ENCODE measurements at places on chromosomes 7 and 10. TPM values are rescaled to one million over a fixed set of nuclear protein-coding genes. Genes with fewer than 3 reads are reported as not detected.

The COBL gene
- polyA plus RNA-seq, result 0.07 TPM

The ARHGEF5 gene
- polyA plus RNA-seq, result 1.00 TPM

GRCh38 chr7:19097165-19098055 lies 20.0 kb downstream of the TWIST1 start:
- no peak overlapping the region for H3K4me3 ChIP-seq
- no peaks in the 10 kb centered on the region for H3K36me3 ChIP-seq
- no peak for DNase-seq
- no peaks in the 10 kb centered on the region for H3K27me3 ChIP-seq

DNA sequence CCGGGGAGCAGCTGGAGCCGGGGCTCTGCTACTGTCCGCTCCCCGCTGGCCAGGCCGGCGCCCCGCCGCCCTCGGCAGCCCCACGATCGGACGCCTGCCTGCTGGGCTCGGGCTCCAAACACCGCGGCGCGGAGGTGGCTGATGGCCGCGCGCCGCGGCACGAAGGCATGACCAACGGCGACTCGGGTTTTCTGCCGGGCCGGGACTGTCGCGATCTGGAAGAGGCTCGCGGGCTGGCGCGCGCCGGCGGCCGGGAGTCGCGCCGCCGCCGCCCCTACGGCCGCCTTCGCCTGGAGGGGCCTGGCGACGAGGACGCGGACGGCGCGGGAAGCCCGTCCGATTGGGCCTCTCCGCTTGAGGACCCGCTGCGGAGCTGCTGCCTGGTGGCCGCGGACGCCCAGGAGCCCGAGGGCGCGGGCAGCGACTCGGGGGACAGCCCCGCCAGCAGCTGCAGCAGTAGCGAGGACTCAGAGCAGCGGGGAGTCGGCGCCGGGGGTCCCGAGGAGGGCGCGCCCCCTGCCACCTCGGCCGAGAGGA lies 570 bp downstream of the TBC1D12 start:
- peak; percentile 29 for DNase-seq
- H3K4me1 ChIP-seq, result peaks cover 6% of the 10 kb centered on the region
- H3K27me3 ChIP-seq, result no peaks in the 10 kb centered on the region
- H3K27ac ChIP-seq, result peak overlapping the region; percentile 80

GRCh38 chr10:84540022-84540616 lies 211.7 kb downstream of the CCSER2 start:
- DNase-seq, result peak; percentile 65
- H3K27me3 ChIP-seq, result peaks cover 10% of the 10 kb centered on the region
- H3K27ac ChIP-seq, result no peak overlapping the region

- no peaks in the 10 kb centered on the region for H3K36me3 ChIP-seq
- H3K27me3 ChIP-seq, result no peaks in the 10 kb centered on the region
- DNase-seq, result peak; percentile 46
- no peak overlapping the region for H3K27ac ChIP-seq
- H3K4me3 ChIP-seq, result no peak overlapping the region
Observed at GRCh38 chr7:38679419-38679818, 48.2 kb upstream of the AMPH start.

- H3K4me1 ChIP-seq, result peaks cover 4% of the 10 kb centered on the region
- no peak overlapping the region for H3K27ac ChIP-seq
- H3K27me3 ChIP-seq, result no peaks in the 10 kb centered on the region
Observed at GRCh38 chr7:29291723-29292618, 97.4 kb downstream of the CHN2 start.

DNA sequence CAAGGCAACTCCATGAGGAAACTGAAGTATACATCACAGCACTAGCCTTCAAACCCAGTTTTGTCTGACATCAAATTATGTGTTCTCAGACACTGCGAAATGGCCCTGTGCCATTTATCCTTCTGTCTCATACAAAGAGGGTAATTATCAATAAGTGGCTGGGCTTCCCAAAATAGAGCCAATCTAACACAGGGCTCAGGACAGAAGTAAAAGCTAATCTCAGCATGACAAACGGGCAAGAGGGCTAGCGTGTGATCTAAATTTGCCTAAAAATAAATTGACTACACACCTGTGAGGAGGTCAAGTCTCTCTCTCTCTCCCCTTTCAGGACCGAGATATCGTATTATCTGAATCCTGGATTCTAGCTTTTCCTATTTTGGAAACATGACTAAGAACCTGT lies 67.2 kb downstream of the DGKB start:
- DNase-seq, result peak; percentile 72
- no peak overlapping the region for H3K4me3 ChIP-seq
- peaks cover 36% of the 10 kb centered on the region for H3K4me1 ChIP-seq
- no peaks in the 10 kb centered on the region for H3K36me3 ChIP-seq
- H3K27ac ChIP-seq, result peak overlapping the region; percentile 85
- H3K27me3 ChIP-seq, result no peaks in the 10 kb centered on the region

- peaks cover 3% of the 10 kb centered on the region for H3K36me3 ChIP-seq
- H3K4me1 ChIP-seq, result peaks cover 6% of the 10 kb centered on the region
- H3K27me3 ChIP-seq, result no peaks in the 10 kb centered on the region
- DNase-seq, result no peak
Observed at GRCh38 chr10:24382596-24382978, 173.6 kb downstream of the KIAA1217 start.

DNA sequence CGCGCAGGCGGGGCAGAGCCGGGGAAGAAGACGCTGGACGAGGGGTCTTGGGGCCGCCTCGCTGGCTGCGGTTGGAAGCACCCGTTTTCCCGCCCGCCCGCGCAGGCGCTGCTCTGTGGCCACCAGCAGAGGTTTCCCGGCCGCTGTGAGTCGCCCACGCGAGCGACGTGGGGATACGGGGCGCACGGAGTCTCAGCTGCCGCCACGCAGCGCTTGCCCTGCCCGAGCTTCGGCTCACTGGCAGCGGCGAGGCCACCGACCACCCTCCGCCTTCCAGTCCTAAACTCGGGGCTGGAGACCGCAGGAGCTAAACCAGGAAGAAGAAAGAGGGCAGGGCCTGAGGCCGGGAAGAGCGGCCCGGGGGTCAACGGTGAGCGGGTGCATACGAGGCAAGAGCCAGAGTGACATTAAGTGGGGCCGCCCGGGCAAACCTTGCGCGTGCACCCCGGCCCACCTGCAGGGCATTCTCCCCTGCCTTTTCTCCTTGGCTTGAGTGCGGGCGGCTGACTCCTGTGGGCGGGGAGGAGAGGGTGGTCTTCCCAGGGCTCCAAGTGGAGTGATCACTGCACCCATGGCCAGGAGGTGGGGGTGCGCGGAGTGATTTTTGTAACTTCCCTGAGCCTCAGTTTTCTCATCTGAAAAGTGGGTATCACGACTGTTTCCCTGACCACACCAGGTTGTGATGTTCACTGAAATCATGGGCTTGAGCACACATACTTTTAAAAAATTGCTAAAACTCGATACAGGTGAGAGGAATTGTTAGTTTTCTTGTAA lies 7.1 kb upstream of the EMX2 start:
- DNase-seq, result no peak
- peaks cover 100% of the 10 kb centered on the region for H3K27me3 ChIP-seq
- H3K27ac ChIP-seq, result no peak overlapping the region
- peaks cover 6% of the 10 kb centered on the region for H3K4me1 ChIP-seq

GRCh38 chr10:11538834-11539190 lies 72.6 kb downstream of the USP6NL start:
- no peak for DNase-seq
- no peaks in the 10 kb centered on the region for H3K36me3 ChIP-seq
- H3K27me3 ChIP-seq, result no peaks in the 10 kb centered on the region

- H3K4me1 ChIP-seq, result no peaks in the 10 kb centered on the region
- no peaks in the 10 kb centered on the region for H3K27me3 ChIP-seq
- H3K27ac ChIP-seq, result no peak overlapping the region
- H3K4me3 ChIP-seq, result no peak overlapping the region
- H3K36me3 ChIP-seq, result peaks cover 24% of the 10 kb centered on the region
Observed at GRCh38 chr7:87899255-87899654, 23.0 kb downstream of the DBF4 start.

DNA sequence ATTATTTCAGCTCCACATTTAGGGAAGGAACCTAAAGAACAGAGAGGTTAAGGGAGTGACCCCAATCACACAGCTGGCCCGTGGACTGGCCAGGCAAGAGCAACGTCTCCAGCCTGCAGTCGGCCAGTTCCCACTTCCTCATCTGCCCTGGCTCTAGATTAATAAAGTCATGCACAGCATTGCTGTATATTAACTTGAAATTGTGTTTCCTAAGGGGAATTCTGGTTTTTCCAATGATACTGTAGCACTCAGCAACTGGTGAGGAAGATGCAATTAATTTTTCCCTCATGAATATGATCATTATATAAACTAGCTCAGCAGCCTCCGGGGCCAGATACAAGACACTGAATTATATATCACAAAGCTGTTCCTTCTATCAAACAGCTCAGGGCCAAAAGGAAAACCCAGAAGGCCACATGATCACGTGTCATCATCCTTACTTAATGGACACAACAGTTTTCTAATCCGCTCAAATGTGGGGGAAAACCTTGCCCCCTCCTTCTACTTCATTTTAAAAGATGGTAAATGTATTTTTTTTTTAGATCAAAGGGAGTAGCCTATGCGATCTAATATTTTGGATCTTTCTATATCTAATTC lies 295.3 kb upstream of the PRKCQ start:
- H3K27ac ChIP-seq, result no peak overlapping the region
- no peaks in the 10 kb centered on the region for H3K4me1 ChIP-seq
- no peak for DNase-seq

DNA sequence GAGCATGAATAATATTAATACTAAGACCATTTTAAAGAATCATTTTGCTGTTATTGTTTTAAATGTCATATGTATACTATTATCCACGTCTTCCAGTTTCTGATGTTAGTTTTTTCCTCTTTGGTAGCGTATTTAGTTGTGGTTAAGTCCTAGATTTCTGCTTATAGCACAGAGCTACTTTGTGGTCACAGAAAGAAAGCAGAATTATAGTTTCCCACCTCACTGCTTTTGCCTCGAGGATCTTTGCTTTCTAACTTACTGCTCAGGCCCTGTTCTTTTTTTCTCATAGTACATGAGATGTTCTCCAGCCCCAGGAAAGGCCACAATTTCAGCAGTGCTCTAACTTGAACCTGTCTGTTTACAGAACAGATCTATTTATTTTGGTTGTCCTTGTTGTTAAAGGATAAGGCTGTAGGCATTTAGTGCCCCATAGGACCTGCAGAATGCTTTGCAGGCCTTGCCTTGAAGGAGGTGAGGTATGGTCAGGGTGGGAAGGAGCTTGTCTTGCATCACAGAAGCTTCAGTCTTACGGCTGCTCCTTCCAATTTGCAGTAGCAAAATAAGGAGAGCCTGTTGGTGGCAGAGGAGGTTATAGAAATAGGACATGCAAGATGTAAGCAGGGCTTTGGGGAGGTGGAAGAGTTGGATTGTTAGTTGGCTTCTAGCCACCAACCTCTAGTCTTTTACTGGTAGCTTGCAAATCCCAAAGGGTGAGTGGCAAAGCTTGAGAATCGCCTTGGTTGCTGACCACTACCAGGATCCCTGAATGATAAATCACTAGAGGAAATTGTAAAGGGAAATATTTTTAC lies 129.1 kb downstream of the LRRC4 start:
- H3K27ac ChIP-seq, result no peak overlapping the region
- H3K36me3 ChIP-seq, result no peaks in the 10 kb centered on the region
- DNase-seq, result no peak
- H3K27me3 ChIP-seq, result no peaks in the 10 kb centered on the region

Data from cardiac muscle cell (in vitro differentiated cells and primary cell).